Mesothelial cell of epicardium (in vitro differentiated cells): ENCODE measurements at places on chromosomes 16 and 17. TPM values are rescaled to one million over a fixed set of nuclear protein-coding genes. Genes with fewer than 3 reads are reported as not detected.

GRCh38 chr16:10877472-10877946, 507 bp downstream of the CIITA start:
- no peak for DNase-seq
- H3K4me1 ChIP-seq: no peaks in the 10 kb centered on the region
- no peak overlapping the region for H3K27ac ChIP-seq
- H3K36me3 ChIP-seq: no peaks in the 10 kb centered on the region

The CDR2 gene
- 26.3 to 33.0 TPM (median 27.3 TPM) in 3 replicates for total RNA-seq

DNA sequence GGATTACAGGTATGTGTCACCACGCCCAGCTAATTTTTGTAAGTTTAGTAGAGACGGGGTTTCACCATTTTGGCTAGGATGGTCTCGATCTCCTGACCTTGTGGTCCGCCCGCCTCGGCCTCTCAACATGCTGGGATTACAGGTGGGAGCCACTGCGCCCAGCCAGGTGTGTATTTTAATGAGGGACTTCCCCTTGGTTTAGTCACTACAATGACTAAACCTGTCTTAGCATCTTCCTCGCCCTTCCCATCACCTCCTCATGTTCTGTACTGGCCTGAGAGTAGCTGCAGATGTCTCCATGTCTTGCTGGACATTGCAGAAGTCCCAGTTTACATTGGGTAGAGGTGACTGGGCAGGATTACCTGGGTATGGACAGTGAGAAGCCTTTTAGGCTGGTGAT, 9.6 kb downstream of the SLC7A6 start:
- no peaks in the 10 kb centered on the region for H3K27me3 ChIP-seq
- peaks cover 11% of the 10 kb centered on the region for H3K36me3 ChIP-seq
- DNase-seq: no peak
- H3K4me1 ChIP-seq: peaks cover 16% of the 10 kb centered on the region

The MYH8 gene
- not detected in 3 replicates for total RNA-seq

The ITGAL gene
- 0.45 TPM in 1 of 3 replicates, not detected in the others for total RNA-seq

The CLEC18C gene
- 0.16 TPM in 1 of 3 replicates, not detected in the others for total RNA-seq

- peaks cover 67% of the 10 kb centered on the region for H3K4me1 ChIP-seq
- no peak overlapping the region for H3K27ac ChIP-seq
- H3K27me3 ChIP-seq: peaks cover 2% of the 10 kb centered on the region
- DNase-seq: no peak
- H3K36me3 ChIP-seq: no peaks in the 10 kb centered on the region
These were observed 17.6 kb downstream of the RPH3AL start for GRCh38 chr17:334974-335481.

DNA sequence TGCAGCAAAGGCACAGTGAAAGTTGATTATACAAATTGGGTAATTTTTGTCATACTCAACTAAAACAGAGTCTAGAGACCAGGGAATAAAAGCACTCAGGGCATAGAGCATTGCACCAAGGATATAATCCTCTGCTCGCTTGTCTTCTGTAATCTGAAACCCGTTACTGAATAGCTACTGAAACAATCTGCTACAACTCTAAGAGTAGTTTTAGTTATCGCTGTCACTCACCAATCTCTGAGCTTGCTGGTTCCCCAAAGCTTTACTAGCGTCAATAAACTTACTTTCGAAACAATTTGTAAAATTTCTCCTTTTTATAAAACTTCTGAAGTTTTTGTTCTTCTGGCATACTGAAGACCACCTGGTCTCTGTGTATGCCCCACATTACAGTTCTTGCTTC, 22.9 kb upstream of the SLC35G3 start:
- no peaks in the 10 kb centered on the region for H3K4me1 ChIP-seq
- no peak overlapping the region for H3K27ac ChIP-seq
- H3K4me3 ChIP-seq: no peak overlapping the region
- no peak for DNase-seq
- no peaks in the 10 kb centered on the region for H3K36me3 ChIP-seq

The LRRC37B gene
- total RNA-seq: 27.5 to 33.2 TPM (median 31.4 TPM) in 3 replicates

- H3K36me3 ChIP-seq: peaks cover 2% of the 10 kb centered on the region
- peaks cover 10% of the 10 kb centered on the region for H3K4me1 ChIP-seq
- no peaks in the 10 kb centered on the region for H3K27me3 ChIP-seq
- H3K27ac ChIP-seq: peak overlapping the region; percentile 13
- H3K4me3 ChIP-seq: no peak overlapping the region
- no peak for DNase-seq
These were observed 117.1 kb upstream of the AXIN2 start for GRCh38 chr17:65678546-65678945.

DNA sequence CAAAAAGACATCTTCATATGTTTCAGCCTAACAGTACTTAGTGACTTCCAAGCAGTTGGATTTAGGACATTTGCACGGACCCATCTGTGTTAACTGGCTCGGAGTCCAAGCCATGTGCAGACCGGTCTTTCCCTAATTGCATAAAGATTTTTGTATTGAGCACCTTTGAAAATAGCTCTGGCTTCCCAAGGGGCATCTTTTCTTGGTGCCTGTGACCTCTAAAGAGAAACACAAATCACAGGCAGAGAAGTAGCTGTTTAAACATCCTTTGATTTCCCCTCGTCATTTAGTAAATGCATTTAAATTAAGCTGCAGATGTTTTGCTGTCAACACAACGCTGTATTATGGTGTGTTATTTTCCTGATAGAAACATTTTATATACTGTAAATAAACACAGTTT, 288.2 kb upstream of the SALL1 start:
- no peak for DNase-seq
- H3K27me3 ChIP-seq: peaks cover 63% of the 10 kb centered on the region
- no peaks in the 10 kb centered on the region for H3K4me1 ChIP-seq
- no peak overlapping the region for H3K27ac ChIP-seq
- no peak overlapping the region for H3K4me3 ChIP-seq

DNA sequence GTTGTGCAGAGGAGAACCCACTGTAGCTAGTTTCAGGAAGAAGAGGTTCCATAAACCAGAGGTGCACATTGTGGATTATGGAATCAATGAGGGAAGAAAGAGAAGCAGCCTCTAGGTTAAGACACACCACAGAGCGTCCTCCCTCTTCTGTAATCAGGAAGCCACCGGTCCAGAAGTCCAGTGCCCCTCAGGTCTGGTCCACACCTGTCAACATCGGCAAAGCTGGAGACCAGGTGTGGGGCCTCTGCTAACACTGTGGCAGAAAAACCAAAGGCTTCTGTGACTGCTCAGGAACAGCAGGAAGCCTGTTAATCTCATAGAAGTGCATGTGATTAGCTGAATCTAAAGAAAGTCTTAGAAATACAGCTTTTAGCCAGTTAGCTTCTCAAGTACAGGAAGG, 23.3 kb downstream of the LIMD2 start:
- no peak overlapping the region for H3K4me3 ChIP-seq
- H3K36me3 ChIP-seq: no peaks in the 10 kb centered on the region
- peaks cover 47% of the 10 kb centered on the region for H3K4me1 ChIP-seq
- no peaks in the 10 kb centered on the region for H3K27me3 ChIP-seq
- no peak for DNase-seq

The RHBDF1 gene
- total RNA-seq: 73.5 to 81.2 TPM (median 73.5 TPM) in 3 replicates

The SEZ6 gene
- total RNA-seq: not detected in 3 replicates

The SOX8 gene
- 4.7 to 6.0 TPM (median 5.1 TPM) in 3 replicates for total RNA-seq

- H3K36me3 ChIP-seq: peaks cover 59% of the 10 kb centered on the region
- no peak overlapping the region for H3K4me3 ChIP-seq
- H3K4me1 ChIP-seq: peaks cover 4% of the 10 kb centered on the region
- DNase-seq: no peak
- H3K27me3 ChIP-seq: no peaks in the 10 kb centered on the region
- no peak overlapping the region for H3K27ac ChIP-seq
These were observed 5.7 kb downstream of the FN3K start for GRCh38 chr17:82740906-82741759.

The CXCL16 gene
- 7.6 to 8.8 TPM (median 8.1 TPM) in 3 replicates for total RNA-seq

DNA sequence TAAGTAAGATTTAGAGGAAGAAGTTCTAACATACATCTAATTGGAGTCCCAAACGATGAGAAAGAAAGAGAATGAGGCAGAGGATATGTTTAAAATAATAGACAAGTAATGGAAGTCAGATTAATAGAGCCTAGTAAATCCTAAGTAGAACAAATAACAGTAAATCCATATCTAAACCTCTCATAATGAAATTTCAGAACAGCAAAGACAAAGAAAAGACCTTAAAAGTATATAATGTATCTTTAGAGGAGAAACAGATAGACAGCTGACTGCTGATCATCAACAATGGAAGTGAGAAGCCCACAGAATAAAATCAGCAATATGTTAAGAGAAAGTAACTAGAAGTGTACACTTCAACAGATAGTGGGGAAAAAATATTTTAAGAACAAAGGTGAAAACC, 536.2 kb upstream of the ZFHX3 start:
- no peak overlapping the region for H3K4me3 ChIP-seq
- DNase-seq: no peak
- H3K27ac ChIP-seq: no peak overlapping the region
- H3K36me3 ChIP-seq: no peaks in the 10 kb centered on the region
- no peaks in the 10 kb centered on the region for H3K27me3 ChIP-seq
- H3K4me1 ChIP-seq: no peaks in the 10 kb centered on the region
